A375 (cell line): ENCODE measurements at places on chromosomes 16 and 17. TPM values are rescaled to one million over a fixed set of nuclear protein-coding genes. Genes with fewer than 3 reads are reported as not detected.

Gene TEX14
- total RNA-seq: 0.11 and 1.2 TPM in 2 replicates

Gene HSD3B7
- total RNA-seq: 2.2 and 2.4 TPM in 2 replicates

Gene SYCE1L
- 1.3 and 3.3 TPM in 2 replicates for total RNA-seq

Gene CA5A
- total RNA-seq: not detected in 2 replicates

Gene KRT24
- not detected in 2 replicates for total RNA-seq
